Fibroblast of skin of left quadriceps (primary cell): ENCODE measurements at places on chromosomes 11 and 22.
A peak's percentile ranks its signal among the peaks of the same experiment; 100 is the strongest.

GRCh38 chr22:42433754-42434682, 1.8 kb upstream of the NFAM1 start:
- no peak for DNase-seq

DNA sequence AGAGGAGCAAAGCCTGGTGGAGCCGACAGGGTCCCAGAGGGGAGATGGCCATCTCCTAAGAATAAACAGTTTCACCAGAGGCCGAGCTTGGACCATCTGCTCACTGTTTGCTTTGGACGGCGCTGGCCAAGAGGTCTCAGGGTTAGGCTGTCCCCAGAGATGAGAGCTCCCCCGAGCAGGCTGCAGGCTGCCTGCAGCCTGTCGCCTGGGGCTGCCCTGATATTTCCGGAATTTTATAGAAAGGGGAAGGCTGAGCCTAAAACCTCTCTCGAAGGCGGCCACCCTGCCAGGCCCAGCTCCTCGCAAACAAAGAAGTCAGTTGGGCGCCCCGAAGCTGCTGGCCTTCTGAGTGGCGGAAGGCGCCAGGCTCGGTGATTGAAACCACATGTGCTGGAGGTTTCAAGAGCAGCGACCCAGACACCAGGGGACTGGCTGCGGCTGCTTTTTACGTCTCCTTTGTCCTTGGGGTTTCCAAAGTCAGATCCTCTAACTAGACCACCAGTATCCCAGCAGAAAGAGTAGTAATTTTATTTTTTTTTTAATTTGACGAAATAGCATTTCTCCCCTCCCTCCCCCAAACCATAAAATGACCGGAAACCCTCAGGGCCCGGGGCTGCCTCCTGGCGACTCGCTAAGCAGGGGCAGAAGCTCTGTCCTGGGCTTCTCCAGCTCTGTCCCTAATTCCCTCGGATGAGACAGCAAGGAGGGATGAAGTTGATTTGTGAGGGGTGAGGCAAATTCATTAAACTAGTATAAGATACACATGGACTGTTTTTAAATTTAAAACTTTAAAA, 57.4 kb downstream of the CLMP start:
- DNase-seq = peak; percentile 61

- DNase-seq = peak; percentile 73
Observed at GRCh38 chr22:38313384-38313955, 3.8 kb downstream of the CSNK1E start.

DNA sequence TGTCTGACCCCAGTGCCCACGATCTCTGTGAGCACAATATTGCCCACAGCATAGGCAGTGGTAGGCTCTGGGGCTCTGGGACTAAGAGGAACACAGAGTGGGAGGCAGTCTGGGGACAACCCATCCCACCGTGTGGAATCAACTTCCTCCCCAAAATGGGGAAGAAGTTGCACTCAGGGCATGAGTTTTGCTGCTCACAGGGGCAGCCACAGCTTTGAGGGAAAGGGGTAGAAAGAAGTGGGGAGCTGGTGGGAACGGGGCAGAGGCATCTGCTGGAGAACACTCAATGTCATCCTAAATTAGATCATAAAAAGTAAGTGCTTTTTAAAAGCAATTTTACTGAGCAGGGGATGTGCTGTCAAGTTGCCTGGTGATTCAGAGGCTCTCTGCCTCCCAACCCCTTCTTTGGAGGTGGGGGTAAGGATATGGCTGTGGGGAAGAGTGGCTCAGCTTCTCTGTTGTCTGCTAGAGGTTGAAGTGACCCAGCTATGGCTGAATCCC, 233.8 kb upstream of the NCAM1 start:
- no peak for DNase-seq

DNA sequence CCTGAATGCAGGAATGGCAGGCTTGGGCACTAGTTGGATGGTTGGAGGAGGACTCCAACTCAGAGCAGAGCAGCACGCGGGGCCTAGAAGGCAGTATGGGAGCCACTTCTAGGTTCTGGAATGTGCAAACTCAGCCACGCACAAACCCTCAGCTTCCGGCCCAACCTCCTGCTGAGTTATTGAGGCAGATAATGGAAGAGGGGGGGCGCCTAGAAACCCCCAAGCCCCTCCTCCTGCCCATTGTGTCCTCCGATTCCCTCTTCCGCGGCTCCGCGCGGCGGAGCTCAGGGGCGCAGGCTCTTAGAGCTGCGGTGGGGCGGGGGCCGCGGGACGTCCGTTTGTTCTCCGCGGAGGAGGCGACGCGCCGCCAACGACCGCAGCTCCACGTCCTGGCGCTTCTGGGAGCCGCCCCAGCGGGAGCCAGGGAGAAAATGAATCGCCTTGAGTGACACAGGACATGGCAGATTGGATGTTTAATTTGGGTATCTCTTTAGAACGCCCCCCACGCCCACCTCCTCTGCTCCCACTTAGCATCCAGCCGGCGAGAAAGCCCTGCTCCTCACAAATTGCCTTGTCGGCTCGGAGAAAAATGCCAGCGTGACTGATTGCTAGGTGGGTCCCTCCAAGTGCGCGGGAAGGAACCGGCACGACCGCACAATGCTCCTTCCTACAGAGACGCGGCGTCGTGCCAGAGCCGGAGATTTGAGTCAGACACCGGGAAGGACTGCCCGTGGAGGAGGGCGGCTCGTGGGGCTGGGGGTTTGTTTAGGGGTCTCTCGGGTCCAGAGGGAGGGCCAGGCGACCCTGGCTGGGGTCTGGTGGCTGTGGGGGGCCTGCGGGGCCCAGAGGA, 144.6 kb downstream of the NECTIN1 start:
- DNase-seq = peak; percentile 56

- no peak for DNase-seq
Observed at GRCh38 chr11:67366961-67367760, 6.2 kb downstream of the CLCF1 start.

GRCh38 chr11:116059919-116060318, 555.7 kb upstream of the CADM1 start:
- no peak for DNase-seq

GRCh38 chr11:36627471-36627870, 29.4 kb upstream of the RAG2 start:
- DNase-seq = no peak

- DNase-seq = no peak
Observed at GRCh38 chr22:23684561-23685031, 6.2 kb upstream of the RGL4 start.

DNA sequence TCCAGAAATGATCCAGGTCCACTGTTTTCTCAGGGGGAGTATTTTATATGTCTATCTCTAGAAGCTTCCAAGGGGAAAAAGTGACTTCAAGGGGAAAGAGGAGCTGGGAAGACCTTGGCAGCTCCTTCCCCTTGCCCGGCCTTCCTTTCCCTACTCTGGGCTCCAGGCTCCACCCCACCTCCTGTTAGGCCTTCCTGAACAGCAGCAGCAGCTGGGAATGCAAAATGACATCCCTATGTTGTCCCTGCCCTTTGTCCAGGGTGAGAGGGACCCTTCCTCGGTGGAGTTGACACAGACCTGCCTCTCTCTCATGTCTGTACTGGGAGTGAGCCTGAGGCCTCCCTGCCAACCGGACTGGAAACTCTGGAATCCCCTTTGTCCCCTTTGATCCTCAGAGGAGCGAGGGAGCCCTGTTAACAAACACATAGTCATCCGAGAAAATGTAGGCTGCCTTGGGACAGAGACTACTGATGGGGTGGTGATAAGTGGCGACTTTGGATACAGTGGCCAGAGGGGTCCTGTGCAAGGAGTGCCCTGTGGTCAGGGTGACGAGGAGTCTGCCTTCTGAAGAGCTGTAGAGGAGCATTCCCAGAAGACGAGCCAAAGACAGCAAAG, 9.0 kb upstream of the MALAT1 start:
- DNase-seq = no peak

- no peak for DNase-seq
Observed at GRCh38 chr11:75140269-75141138, 10.4 kb upstream of the SLCO2B1 start.

GRCh38 chr11:96037405-96037949, 113.6 kb upstream of the MTMR2 start:
- DNase-seq = no peak

- no peak for DNase-seq
Observed at GRCh38 chr11:68574308-68574707, 110.0 kb upstream of the GAL start.

DNA sequence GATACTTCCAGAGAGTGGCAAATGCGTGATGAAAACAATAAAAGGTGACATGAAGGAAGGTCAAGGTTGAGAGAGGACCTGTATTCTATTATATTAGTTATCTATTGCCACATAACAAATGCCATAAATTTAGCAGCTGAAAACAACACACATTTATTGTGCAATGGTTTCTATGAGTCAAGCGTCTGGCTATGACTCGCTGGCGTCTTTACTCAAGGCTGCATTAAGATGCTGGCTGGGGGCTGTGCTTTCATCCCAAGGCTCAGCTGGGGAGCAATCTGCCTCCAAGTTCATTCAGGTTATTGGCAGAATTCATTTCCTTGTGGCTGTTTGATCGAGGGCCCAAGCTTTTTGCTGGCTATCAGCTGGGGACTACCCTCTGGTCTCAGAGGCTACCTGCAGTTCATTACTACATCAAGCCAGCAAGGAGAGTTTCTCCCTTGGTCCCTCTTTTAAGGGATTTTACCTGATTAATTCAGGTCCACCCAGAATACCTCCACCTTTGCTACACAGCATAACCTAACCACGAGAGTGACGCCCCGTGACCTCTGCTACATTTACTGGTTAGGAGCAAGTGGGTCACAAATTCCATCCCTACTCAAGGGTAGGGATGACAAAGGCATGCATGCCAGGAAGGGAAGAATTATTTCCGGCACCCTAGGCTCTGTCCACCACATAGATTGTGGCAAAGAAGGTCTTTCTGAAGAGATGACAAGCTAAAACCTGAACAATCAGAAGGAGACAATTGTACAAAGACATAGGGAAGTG, 549.1 kb downstream of the MN1 start:
- peak; percentile 89 for DNase-seq
